NCI-H1048 (cell line): ENCODE measurements at places on chromosomes 3 and 15.

DNA sequence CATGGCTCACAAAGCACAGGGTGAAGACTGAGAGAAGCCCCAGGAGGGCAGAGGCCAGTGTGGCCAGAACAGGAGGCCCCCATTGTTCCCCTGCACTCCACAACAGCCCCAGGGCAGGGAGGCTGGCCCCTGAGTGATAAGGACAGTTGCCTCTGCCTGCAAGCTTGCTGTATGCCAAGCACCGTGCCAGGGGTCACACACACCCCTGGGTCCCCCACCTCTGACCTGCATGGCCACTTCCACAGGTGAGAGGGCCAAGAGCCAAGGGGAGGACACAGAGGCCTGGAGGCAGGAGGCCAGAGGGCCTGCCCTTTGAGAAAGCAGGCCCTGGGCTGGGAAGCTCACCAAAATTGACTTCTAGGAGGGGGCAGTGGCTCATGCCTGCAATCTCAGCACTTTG, 23.7 kb downstream of the ATRIP start:
- DNase-seq: no peak

- DNase-seq: no peak
Observed at GRCh38 chr3:9108876-9109567, 140.4 kb downstream of the SRGAP3 start.

GRCh38 chr15:49721091-49721490, 100.2 kb downstream of the DTWD1 start:
- DNase-seq: no peak

DNA sequence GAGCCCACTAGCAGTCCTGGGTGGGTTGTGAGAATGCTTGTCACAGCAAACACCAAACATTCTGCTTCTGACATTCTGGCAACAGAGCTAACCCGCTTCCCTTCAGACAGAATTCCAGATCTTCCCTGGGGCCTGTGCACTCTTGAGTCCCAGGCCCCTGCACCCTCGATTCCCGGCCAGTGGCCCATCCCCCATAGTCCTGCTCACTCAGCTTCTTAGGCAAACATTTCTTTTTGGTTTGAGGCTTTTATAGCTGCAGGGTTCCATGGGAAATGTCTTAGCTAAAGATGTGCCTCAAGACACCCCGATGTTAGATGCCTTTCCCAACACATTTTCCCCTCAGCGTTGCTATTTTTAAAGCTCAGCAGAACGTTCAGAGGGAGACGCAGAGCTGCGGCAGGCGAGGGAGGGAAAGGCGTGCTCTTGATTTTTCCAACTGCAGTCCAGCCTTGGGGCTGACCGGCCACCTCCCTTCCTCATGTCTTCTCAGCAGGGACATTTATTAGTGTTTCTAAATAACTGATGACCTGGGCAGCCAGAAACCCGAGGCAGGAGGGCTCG, 35.2 kb downstream of the ABTB1 start:
- DNase-seq: no peak

DNA sequence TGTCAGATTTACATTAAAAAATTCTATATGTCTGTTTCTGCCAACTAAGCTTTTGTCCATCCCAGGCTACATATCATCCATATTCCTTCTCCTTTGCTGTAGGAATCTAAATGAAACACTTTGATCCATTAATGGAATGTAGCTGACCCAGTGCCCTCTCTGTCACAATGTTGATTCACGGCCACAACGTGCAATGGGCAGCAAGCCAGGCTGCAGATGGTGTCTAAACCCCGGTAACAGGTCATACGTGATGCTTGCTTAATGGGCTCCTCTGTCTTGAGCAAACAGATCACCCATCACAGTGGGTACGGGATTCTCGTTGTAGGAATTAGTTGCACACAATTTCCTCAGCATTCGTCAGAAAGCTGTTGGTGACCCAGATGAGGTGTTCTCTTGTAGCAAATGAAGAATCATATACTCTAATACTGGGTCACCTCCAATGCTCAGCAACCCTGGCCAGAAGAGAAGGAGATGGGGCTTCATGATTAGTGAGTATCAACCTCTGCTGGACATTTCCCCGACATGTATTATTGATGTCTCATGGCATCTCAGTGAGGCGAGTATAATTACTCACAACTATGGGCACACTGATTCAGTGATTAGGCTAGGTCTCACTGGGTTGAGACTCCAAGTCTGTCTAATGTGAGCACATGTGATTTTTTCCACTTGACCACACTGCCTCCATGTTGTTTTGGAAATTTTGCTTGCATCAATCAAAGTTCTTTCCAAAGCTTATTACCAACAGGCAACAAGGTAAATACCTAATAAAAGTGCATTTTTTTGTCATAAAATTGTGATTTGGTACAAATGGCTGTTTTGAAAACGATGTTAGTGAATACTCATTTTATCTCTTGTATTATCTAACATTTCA, 12.9 kb upstream of the DCBLD2 start:
- no peak for DNase-seq

- DNase-seq: no peak
Observed at GRCh38 chr3:70179111-70179510, 133.3 kb downstream of the MDFIC2 start.

DNA sequence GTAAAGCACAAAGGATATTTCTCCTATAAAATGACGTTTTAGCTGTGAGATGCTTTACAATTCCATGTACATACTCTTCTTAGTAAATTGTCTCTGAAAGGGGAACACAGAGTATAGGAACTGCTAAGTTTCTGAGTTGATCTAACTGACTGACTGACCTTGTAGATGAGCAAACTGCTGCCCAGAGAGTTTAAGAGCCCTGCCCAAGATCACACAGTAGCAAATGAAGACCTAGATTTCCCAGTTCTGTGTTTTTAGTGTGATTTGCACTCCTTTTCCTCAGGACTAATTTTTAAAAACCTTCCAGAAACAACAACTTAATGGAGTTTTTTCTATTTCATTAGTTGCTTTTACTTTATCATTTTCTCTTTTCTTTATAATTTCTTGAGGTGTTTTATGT, 247.7 kb downstream of the PDCD6IP start:
- no peak for DNase-seq

- DNase-seq: no peak
Observed at GRCh38 chr3:88150371-88150770, 612 bp downstream of the C3orf38 start.

- no peak for DNase-seq
Observed at GRCh38 chr3:113034011-113034410, 43.2 kb downstream of the GTPBP8 start.

- DNase-seq: no peak
Observed at GRCh38 chr3:152790651-152791387, 44.1 kb upstream of the P2RY1 start.

- no peak for DNase-seq
Observed at GRCh38 chr3:61559136-61559731, 2.1 kb upstream of the PTPRG start.

DNA sequence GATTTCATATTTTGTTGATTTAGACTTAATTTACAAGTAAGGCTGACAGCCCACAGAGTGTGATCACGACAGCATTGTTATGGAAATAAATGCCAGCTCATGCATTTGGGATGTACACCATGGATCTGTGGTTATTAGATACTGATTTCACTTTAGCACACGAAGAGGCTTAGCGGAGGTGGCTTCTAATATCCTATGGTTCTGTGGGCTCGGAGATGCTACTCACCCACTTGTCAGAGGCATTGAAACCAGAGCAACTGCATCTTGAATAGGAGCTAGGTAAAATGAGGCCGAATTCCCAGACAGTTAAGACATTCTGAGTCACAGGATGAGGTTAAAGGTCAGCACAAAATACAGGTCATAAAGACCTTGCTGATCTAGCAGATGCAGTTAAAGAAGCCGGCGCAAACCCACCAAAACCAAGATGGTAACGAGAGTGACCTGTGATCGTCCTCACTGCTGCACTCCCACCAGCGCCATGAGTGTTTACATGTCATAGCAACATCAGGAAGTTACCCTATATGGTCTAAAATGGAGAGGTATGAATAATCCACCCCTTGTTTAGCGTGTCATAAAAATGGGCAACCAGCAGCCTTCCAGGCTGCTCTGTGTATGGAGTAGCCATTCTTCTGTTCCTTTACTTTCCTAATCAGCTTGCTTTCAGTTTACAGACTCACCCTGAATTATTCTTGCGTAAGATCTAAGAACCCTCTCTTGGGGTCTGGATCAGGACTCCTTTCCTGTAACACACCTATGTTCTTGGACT, 117.5 kb downstream of the PGPEP1L start:
- DNase-seq: no peak

DNA sequence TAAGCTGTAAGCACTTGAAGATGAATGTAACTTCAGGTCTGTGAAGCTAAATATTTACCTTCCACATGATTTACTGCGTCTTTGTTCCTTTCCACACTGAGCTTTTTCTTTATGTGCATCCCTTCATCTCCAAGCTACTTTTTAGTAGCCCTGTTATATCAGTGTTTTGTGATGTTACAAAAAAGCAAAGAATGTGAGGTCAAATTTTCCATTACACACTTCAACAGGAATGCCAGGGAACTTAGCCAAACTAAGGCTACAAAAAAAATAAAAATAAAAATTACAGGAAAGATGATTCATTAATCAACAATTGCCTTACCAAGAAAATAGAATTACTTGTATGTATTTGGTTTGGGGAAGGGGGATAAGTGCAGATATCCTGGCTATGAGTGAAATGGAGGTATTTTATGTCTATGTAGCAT, 73.0 kb downstream of the FILIP1L start:
- no peak for DNase-seq

DNA sequence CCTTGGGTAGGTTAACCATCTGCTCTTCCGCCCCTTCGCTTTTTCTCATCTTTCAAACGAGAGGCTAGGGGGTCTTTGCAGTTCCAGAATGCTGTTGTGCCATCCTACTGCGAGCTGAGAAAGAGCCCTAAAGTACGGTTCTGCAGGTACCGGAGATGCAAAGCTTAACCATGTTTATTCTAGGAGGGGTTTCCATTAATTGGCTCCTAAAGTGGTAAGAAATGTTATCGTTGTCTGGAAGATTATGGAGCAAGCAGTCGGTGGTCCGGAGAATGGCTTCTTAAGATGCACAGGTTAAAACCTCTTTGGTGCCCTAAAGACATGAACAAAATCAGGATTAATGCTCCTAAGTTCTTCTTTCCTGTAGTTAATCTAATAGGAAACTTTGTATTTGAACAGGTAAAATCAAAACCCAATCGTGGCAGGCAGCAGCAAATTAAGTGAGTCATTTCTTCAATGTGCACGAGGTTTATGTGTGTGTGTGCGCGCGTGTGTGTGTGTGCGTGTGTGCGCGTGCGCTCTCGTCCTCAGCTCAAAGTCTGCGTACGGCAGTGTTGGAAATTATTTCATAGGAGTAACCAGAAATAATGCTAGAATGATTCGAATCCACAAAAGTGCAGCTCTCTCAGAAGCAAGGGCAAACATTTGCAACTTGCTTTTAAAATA, 772 bp downstream of the FAM81A start:
- DNase-seq: no peak

DNA sequence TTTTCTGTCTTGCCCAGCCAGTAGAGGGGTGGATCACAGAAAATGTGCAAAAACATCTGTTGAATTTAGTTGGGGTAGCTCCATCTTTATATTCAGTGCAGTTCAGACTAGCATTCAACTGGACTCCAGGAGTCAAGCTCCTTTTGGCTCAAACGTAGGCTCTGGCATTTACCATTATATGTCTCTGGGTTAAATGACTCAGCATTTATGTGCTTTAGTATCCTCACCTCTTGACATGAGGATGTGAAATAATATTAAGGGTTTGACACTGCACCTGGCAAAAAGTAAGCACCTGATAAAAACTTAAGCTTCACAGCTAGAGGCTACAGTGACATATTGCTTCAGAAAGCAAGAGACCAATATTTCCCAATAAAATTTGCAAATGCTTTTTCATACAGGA, 14.8 kb downstream of the PRC1 start:
- no peak for DNase-seq

GRCh38 chr3:39414421-39414907, 7.9 kb downstream of the RPSA start:
- DNase-seq: no peak

DNA sequence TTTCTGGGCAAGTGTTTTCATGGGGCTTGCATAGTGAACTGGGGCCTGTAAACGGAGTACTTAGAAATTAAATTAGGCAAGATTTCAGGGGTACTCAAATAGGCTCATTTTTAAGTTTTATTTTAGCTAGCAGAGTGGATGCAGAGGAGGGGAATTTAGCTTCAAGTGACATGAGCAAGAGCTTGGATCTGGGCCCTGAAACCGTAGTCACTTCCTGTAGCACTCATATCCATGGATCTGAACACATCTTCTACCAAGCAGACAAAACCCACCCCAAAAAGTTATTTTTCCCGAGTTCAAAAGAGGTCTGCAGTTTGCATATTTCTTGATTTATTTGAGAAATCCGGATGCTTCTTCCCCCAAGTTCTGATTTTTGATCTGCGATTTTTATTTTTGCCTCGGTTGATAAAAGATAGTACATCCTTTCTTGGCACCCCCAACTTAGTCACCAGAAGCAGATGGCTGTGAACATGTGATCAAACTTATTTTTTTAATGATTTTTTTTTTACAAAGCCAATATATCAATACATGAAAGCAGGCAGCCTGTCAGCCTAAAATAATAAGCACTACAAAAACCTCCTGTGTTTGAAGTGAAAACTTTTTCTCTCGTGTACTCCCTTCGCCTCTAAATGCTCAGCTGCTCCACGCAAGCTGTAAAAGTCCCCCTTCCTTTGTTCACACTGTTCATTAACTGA, 36.6 kb upstream of the STT3B start:
- no peak for DNase-seq

GRCh38 chr3:122310361-122310760, 14.7 kb upstream of the CSTA start:
- no peak for DNase-seq

DNA sequence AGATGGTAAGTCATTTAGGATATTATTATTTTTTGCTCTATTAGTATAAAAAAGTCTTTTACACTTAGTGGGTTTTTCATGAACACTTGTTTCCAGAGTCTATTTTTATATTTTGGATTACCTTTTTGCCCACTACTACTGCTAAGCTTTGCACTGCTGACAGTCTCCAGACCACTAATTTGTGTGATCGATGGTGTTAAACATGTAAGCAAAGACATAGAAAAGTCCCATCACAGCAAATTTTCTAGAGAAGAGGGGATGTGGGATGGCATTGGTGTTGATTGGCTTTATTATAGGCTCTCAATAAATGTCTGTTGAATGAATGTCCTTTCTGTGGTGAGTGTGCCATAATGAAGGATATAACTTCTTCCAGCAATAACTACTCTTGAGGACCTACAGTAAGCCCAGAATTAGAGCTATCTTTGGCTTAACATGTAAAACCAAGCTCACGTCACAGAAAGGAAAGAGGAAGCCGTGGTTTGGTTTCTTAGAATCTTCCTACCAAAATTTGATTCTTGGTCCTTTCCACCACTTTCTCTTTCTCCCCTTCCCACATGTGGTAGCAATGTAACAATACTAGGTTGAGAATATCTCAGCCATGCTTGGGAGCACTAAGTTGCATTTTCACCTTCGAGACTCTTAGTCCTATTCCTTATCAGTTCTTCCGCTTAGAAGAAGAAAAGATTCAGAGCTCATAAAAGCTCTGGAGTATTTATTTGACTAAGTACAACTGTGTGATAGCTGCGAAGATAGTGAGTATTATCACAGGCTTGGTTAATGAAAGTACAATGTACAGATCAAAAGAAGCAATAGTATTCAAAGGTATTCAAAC, 90.6 kb upstream of the UMPS start:
- no peak for DNase-seq
